HEK293T (cell line): ENCODE measurements at places on chromosomes 7 and 10.

- DNase-seq, result no peak
These were observed 70.0 kb upstream of the ZMIZ2 start for GRCh38 chr7:44678471-44679179.

- no peak for DNase-seq
These were observed 97.7 kb upstream of the RET start for GRCh38 chr10:42979181-42979580.

DNA sequence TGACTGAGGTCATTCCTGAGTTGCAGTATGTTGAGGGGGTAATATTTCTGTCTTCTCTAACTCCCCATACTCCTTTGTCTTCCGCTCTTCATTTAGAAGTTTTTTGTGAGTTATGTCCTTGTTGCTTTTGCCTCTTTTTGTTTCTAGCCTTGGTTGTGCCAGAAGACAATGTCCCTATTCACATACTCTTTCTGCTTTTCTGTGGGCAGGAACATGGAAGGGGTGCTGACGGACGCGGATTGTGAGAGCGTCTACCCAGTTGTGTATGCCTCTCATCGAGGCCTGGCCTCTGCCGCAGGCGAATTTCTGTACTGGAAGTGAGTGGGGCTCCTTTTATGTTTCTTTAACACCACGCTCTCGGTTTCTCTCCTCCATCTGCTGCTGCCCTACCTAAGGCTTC, 20.5 kb downstream of the STAG3 start:
- DNase-seq, result no peak

- DNase-seq, result peak; percentile 20
These were observed 34.6 kb upstream of the SLC35G1 start for GRCh38 chr10:93859049-93859655.

GRCh38 chr7:77674878-77675277, 21.4 kb upstream of the RSBN1L start:
- DNase-seq, result no peak

GRCh38 chr7:4030346-4030950, 651.6 kb upstream of the FOXK1 start:
- no peak for DNase-seq

GRCh38 chr7:20290505-20291111, 40.1 kb upstream of the ITGB8 start:
- no peak for DNase-seq

DNA sequence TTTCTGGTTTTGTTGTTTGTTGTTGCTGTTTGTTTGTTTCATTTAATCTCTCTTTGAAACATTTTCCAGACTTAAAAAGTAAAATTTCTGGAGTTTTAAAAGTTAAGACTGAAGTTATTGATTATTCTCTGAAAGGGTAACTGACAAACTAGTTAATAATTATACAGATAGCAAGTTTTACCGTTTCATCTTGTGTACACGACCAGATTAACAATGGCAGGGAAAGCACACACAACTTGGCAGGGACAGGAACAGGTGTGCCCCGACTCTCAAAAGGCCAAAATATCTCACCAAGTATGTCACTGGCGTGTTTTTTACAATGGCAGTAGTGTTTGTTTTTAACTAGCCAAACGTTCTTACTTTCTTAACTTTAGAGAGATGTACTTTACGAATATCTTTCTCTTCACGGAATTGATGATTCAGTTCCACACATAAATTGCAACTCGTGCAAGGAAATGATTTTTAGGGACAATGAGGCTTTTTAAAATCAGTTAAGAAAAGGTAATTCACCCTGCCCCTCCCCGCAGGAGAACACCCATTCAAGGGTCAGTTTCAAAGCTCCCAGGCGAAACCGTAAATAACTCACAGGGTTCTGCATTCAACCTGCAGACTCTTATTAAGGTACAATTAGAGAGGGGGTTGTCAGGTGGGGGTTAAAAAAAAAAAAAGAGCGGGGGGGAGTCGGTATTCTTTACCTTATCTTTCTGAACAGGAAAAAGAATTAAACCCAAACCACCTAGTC, 3.5 kb downstream of the CTBP2 start:
- DNase-seq, result no peak

DNA sequence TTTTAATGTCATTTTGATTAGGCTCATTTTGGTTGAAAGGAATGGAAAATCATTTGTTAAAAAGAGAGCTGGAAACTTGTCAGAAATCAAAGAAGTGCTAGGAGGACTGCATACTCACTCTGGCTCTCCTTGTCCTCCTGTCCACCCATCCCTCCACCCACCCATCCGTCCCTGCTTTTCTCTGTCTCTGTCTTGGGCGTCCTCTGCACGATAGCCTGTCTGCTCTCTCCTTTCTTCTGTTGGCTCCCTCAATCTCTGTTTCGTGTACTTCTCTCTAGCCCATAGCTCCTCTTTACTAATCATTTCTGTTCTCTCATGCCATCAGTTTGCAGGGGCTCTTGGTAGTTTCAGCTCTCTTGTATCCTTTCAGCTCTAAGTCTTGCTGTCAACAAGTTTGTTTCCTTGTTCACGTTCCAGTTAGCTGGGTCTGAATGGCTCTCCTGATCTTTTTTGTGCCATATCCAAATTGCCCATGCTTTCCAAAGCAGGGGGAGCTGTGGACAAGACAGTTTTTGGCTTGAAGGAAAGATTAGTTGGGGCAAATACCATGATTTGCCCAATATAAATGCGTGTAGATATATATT, 75.6 kb downstream of the KAT6B start:
- no peak for DNase-seq

DNA sequence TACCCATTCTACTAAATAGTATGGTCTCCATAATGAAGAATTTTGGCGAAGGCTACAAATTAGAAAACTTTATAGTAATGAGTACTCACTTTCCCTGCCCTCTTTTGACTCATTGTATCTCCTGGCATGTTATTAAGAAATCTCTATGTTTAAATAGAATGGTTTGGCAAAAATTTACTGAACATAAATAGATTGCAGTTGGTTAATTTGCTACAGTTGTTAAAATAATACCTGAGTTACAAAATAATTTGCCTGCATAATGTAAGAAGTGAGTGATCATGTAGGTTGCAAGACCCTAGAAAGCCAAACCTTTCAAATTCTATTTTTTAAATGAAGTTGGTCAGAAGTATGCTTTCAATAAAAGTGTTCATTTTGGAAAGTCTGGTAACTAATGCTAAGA, 176.8 kb upstream of the AHR start:
- no peak for DNase-seq

DNA sequence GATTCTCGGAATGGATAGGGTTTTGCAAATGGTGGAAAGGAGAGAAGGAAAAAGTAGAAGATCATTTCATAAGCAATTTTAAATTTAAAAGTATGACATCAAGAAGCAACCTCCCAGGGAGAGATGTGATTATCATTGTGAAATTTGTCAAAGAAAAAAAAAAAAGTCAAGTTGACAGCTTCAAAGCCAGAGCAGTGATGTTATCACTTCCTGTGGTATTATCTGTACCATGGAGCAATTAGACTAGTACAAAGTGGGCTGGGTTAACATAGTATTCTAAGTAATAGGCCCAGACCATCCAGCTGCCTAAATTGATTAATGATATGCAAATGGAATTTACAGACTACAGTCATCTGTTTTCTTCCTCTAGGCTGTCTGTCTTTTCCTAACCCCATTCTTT, 84.0 kb upstream of the NPY start:
- DNase-seq, result no peak

GRCh38 chr10:32938554-32939061, 19.4 kb downstream of the ITGB1 start:
- no peak for DNase-seq

GRCh38 chr10:123945325-123945920, 53.8 kb upstream of the CPXM2 start:
- DNase-seq, result no peak

- DNase-seq, result no peak
These were observed 39.6 kb downstream of the GLI3 start for GRCh38 chr7:42197451-42197850.

DNA sequence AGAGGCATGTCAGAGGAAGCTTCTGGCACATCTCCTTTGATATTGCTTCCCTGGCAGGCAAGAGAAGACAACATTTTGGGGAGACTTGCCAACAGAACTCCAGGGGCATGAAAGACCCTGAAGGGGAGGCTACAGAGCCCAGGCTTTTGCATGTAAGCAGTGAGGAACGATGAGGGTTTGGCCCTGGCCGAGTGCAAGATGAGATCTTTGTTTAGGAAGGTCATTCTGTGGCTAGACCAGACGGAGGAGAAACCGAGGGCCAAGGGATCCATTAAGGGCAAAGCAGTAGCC, 3.8 kb downstream of the SVIL start:
- no peak for DNase-seq

GRCh38 chr10:102770792-102771191, 27.0 kb downstream of the WBP1L start:
- no peak for DNase-seq

GRCh38 chr10:132210766-132211165, 24.0 kb downstream of the DPYSL4 start:
- no peak for DNase-seq

- no peak for DNase-seq
These were observed 682.7 kb upstream of the IGFBP3 start for GRCh38 chr7:46603780-46604179.

DNA sequence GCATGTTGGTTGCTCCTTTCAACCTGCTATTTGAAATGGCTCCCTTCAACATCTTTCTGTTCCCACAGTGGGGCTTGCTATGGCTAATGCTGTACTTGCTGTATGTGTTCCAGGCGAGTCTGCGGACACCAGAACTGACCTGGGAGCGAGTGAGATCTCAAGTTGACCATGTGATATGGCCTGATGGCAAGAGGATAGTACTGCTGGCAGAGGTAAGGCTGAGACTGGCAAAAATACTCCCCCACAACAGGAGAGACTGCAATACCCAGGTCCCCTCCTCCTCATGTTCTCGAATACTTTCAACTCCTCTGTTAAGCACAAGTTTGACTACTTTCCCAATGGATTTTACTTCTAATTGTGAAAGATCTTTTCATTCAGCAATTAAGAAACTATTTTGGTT, 11.5 kb upstream of the STRIP2 start:
- no peak for DNase-seq

GRCh38 chr7:14793151-14793550, 109.4 kb downstream of the DGKB start:
- DNase-seq, result no peak

DNA sequence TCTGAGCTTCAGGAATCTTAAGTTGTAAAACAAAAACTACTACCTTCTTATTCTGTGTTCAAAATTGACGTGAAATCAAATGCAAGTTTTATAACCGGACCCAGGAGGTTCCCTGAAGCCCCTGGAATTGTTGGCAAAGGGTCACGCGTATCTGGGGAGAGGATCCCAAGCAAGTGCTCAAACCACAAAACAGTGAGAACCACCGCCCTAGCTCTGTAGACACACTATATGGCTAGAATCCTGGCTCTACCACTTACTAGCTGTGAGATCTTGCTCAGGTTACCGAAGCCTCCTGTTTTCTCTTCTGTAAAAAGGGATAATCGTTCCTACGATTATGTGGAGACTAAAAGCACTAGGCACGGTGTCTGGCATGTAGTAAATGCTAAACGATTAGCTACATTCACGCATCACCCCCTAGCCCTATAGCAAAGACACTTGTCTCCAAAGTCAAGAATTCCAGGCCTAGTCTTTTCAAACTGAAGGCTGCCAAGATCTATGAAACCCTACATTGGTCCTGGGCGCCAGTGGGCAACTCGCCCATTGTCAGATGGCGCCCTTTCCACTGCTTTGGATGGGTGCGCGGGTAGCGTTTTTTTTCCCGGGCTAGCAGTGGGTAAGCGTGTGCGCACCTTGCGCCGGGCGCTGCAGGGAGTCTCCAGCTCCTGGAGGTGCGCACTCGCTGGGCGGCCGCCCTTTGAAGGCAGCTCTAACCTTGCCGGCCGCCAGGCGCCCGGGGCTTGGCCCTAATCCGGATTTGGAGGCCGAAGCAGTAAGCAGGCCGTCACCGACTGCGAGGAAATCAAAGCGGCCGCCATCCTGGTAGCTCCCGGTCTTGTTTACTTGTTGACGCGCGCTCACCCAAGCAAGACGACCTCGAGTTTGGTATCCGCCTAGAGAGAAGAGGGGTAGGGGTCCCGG, 11.6 kb upstream of the NKX2-3 start:
- no peak for DNase-seq

DNA sequence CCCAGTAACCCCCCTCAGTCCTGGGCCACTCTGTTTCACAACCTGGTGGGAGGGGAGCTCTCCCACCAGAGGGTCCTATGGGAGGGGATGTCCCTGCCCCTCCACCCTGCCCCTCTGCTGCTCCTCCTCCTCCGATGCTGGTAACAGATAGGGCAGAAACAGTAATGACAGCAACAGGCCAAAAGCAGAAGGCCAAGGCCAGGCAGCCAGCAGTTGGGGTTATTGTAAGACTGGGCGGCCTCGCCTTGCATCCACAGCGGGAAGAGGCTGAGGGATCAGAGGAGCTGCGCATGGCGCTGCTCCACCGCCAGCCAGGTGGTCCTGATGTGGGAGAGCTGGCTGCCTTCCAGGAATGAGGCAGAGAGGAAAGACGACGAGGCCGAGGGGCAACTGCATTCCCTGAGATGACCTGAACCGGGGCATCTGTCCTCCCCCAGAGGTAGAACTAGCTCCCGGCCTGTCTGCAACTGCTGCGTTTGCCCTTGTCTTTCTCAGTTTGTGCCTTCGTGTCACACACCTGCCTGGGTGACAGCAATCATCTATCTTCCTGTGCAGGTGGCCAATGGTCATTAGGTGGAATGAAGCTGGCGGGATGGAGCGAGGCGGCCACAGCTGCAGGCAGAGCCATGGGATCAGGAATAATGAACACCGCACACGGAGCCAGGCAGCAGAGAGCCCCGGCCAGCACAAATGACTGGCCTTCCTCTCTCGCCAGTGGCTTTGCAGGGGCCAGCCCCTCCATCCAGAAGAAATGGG, 54.0 kb upstream of the CACUL1 start:
- DNase-seq, result no peak

DNA sequence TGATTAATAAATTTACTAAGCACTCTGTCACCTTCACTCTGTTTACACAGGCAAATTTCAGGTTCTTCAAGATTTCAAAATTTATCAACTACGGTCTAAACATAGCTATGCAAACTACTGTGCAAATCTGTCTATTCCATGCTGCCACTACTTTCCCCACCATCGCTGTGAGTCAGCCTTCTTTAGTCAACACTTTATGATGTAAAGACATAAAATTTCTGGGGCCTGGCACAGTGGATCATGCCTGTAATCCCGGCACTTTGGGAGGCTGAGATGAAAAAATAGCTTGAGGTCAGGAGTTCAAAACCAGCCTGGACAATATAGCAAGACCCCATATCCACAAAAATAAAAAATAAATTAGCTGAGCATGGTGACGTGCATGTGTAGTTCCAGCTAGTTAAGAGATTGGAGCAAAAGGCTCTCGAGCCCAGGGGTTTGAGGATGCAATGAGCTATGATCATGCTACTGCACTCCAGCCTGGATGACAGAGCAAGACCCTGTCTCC, 42.6 kb downstream of the CNOT4 start:
- no peak for DNase-seq

GRCh38 chr10:2488446-2489005, 578.8 kb upstream of the PFKP start:
- DNase-seq, result no peak
